ENCODE measurements at places on chromosomes 2 and 18.

DNA sequence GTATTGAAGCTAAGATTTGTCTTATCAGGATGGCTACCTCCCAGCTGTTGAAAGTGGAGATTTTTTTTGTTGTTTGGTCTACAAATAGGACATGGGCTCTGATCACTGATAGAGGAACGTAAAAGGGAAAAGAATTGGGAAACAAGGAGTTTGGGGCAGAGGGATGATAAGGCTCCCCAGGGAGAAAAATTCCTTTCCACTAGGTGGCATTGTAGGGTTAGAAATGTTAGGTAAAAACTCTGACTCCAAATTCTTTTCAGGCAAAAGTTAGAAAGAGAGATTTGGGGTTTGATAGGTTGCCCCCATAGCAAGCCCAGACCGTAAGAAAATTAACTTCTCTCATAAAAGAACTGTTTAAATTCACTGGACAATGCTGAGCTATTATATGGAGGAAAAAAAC lies 19.8 kb downstream of the CMPK2 start:
- no peak for DNase-seq

GRCh38 chr2:64260817-64261216 lies 116.6 kb upstream of the PELI1 start:
- DNase-seq, result no peak

DNA sequence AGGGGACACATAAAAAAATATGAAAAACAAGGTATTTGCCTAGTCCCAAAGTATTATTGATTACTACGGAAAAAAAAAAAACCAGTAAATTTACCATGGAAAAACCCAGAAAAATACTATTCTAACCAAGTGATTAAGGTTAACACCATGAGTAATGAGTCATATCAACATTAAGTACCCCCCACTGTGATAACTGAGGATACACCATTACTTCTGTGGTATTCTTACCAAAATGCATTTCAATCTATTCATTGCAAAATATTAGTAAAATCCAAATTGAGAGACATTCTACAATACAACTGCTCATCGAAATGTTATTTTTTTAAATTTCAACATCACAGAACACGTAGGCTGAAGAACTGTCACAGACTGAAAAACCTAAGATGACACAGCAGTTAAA lies 669.8 kb downstream of the ZEB2 start:
- no peak for DNase-seq

DNA sequence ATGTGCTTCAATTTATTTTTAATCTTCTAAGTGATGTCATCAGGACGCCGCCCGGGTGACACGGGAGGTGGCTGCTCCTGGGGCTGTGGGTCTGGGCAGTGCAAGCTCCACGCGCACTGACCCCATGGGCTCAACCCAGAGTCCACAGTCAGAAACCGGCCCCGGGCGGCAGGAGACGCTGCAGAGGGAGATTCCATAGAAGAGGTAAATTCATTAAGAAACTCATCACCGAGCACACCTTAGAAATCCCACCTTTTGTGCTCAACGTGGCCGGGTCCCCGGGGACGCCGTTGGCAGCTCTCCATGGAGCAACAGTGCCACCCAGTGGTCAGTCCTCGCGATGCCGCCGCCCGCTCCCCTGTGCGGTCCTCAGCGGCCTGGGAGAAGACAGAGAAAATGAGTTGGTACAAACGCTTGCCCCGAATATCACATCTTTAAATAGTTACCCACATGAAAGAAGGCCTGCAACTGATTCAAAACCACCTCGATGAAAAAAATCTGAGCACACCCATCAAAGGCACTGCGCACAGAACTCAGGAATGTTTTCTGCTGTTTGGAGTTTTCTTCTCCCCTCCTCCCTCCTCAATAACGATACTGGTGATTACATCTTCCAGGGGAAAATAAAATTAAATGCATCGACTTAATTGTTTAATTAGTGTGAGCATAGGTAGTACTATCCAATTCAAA lies 92.6 kb downstream of the CMPK2 start:
- DNase-seq, result peak; percentile 64

DNA sequence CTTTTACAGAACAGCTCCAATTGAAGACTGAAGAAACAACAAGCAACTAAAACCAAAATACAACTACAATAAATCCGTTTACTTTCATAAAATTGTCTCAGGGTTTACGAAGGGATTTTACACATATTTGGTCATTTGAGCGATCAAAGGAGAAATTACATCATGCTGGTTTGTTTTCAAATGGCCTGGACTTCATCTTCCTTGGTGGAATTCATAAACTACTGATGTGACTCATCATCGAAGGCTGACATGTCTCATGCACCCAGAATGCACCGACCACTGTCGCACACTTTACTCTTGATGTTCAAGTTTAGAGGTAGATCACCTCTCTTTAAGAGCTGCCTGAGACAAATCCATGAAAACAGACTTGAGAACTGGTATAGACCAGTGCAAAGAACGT lies 25.6 kb upstream of the PMAIP1 start:
- DNase-seq, result no peak

DNA sequence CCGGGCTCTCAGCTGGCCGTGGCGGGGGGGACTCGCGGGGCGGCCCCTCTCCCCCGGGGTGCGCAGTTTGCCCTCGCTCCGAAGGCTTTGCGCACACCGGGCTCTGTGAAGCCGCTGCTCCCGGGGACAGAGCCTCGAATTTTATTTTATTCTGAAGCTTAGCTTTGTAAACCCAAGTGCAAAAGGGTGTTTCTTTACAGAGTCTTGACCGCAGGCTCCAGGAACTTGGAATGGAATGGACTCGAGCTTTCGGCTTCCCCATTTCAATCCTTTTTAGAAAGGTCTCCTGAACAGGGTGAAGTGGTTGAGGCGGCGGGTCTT lies 2.0 kb downstream of the GALR1 start:
- no peak for DNase-seq

GRCh38 chr2:71878626-71879508 lies 268.8 kb downstream of the CYP26B1 start:
- no peak for DNase-seq

- DNase-seq, result no peak
Measured at GRCh38 chr2:176169181-176169580, 12.1 kb downstream of the HOXD3 start.

- no peak for DNase-seq
Measured at GRCh38 chr18:79588636-79589481, 90.7 kb upstream of the CTDP1 start.

DNA sequence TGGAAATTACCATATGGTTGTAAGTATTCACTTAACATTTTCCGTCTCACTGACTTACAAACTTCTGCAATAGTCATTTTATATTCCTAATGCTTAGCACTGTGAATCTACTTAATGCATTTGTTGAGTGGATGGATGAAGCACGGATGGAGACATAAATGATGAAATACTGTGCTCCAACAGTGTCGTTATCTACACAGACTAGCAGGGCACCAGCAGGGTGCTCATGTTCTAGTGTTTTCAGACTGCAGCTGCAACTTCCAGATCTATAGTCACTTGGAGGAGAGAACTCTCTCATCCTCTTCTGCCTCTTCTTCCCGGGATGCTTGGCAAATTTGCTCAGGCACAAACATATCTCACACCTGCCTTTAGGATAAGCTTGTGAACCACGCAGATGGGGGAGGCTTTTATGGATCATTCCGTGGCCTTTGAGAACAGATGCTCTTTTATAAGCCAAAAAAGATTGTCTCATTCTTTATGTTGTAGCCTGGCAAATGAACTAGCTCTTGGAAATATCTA lies 797.7 kb downstream of the MBD2 start:
- no peak for DNase-seq

DNA sequence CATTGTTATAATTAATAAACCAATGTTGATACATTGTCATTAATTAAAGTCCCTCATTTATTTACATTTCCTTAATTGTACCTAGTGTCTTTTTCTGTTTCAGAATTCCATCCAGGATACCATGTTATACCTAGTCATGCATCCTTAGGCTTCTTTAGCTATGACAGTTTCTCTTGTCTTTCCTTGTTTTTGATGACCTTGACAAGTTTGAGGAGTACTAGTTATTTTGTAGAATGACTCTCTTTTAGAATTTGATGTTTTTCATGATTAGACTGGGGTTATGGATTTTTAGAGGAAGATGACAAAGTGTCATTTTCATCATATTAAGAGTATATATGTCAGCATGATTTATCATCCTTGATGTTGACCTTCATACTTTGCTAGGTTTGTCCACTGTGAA lies 16.4 kb downstream of the GIGYF2 start:
- DNase-seq, result no peak

DNA sequence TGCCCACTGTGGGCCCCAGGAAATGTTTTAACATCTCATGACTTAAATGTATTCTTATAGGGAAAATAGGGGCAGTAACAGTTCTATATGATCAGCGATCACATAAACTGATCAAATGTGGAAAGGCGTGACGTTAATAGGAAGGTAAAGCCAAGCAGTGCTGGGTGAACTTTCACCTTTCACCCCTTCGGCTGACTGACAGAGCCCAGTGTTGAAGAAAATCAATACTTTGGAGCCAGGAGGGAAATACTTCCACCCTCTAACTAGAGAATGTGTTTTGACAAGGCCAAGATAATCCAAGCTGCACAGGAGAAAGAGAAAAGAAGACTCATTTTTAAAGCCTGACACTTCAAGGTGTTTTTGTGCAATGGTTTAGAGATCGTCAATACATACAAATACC lies 116.5 kb upstream of the BOD1L2 start:
- DNase-seq, result no peak

GRCh38 chr2:74514368-74515270 lies at the start of gene TLX2:
Gene TLX2 (plus strand): TSS chr2:74514450. CDS start chr2:74514807, 357 bp downstream.
- DNase-seq, result no peak

- no peak for DNase-seq
Measured at GRCh38 chr18:50207722-50208121, 12.8 kb upstream of the MYO5B start.

DNA sequence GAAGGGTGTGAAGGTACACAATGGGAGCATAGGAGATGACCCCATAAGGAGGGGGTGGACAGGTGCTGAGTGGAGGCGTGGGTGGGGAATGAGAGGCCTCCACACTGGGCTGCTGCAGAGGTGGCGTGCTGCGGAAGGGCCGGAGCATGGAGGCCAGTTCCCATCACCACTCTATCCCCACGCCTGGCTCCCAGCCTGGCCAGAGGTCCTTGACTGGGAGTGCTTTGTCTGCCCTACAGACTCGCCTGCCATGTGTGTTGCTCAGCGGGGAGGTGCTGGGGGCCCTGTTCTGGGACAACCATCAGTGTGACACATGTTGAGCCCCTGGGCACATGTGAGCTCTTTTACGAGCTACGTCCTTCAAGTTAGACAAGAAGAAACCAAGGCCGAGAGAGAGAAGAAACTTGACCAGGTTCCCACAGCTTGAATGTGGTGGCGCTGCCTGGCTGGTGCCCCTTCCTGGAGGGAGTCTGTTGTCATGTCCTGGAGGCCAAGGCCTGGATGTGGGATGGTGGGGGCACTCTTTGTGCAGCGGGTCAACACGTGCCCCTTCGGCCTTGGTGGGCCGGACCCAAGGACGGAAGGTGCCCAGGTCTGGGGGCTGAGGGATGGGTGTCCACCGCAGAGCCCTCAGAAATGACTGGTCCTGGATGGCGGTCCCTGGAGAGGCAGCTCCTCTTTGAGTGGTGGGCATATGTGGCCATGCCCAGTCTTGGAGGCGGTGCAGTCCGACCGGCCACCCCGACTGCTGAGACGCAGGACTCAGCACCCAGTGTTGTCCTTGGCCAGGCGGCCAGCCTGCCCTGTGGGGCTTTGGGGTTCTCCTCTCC lies 1.2 kb upstream of the INPP5D start:
- no peak for DNase-seq

- no peak for DNase-seq
Measured at GRCh38 chr2:110946902-110947301, 173.8 kb upstream of the BCL2L11 start.

- peak; percentile 95 for DNase-seq
Measured at GRCh38 chr2:43127208-43127940, 99.0 kb downstream of the ZFP36L2 start.

DNA sequence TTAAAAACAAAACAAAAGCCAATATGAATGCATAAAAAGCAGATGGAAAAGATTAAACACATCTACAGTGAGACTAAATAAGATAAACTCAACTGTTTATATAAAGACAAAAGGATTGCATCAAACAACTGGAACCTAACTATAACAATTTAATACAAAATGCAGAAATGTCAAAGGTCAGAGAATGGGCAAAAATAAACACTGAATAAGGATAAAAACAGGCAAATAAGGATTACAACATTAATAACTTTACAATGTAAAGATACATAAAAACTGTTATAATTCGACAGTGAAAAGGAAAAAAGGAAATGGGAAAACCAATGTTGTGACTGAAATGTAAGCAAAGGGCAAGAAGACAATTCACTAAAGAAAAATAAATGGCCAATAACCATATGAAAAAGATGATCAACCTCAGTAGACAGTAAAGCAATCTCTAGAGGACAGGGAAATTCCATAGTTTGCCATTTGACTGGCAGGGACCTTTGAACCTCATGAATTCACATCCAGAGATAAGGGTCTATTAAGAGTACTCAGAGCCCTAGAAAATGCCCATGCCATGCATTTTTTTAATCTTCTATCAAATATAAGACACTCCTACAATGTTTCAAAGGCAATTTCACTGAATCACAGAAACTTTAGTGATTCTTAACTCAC lies 83.7 kb downstream of the TMEM131 start:
- DNase-seq, result no peak

DNA sequence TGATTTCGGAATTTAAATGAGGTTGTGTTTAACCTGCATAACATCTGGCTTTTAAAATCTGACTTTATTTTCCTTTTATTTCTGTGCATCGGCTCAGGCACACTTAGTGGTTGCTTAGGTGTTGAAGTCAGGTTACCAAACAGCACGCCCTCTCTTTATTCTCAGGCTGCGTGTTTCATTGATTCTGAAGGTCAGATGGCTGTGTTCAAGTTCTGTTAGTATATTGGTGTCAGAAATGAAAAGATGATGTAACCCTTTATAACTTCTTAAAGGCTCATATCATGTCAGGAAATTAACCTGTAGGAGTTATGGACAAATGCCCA lies 246.5 kb downstream of the LDLRAD4 start:
- DNase-seq, result no peak

- DNase-seq, result no peak
Measured at GRCh38 chr2:17182399-17182798, 335.8 kb downstream of the RAD51AP2 start.

DNA sequence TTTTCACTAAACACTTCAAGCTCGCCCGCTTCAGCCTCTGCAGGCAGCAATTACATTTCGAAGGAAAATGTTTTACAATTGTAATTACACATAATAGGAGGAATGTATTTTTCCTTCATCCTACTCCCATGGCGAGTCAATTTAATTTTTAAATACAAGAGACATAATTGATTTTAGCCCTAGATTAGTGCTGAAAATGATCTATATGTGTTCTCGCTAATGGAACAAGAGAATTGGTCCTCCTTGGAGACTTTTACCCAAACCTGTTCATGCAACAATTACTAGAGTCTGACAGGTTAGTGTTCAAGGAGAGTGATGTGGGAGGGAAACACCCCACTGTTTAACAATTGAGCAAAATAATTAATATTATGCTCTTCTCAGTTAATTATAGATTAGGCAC lies 509.4 kb upstream of the SETBP1 start:
- no peak for DNase-seq
